ENCODE measurements at places on chromosomes 6 and 20.

DNA sequence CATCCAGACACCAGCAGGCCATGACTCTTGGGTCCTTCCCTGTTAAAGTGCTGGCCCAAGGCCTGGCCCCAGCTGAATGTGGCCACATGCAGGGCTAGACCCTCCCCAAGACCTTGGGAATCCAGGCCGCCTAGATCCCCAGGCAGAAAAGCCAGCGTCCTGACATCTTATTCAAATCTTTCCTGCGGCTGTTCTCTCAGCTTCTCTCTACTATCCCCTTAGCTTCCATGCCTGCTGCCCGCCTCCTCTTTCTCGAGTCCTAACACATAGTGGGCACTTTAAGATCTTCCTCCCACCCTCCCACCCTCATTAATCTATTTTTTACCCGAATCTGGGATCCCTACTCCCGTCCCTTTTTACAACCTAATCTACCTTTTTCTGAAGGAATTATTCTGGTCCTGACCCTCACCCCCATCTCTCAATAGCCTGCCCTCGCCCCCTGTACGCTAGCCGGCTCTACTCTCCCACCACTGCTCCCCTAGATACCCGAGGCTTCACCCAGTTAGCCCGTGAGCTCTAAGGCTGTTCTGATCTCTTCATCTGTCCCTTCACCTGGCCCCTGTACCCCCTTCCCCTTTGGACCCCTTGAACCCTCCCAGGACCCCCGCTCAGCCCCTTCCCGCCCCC, at the start of gene CCHCR1:
Gene CCHCR1, minus strand, starts transcription at position 290 of the 627 bp plus-strand sequence. Its CDS starts 202 bp downstream, at position 88.
- peak; percentile 15 for DNase-seq

GRCh38 chr6:143843677-143843999, 500 bp downstream of the LTV1 start:
- no peak for DNase-seq

DNA sequence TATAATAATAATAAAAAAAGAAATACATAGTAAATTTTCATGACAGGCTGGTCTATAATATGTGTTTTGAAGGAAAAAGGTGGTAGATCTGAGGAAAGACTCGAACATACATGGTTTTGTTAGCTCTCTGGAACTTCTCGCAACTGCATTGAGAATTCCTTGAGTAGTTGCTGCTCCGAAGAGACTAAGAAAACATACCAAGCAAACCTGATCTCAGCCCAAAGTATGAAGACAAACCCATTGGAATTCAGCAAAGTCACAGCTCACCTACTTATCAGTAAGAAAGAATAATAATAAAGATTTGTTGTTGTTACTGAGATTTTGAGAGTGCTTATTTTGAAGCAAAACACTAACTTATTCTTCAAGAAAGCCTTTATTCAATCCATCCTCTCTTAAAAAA, 1107.1 kb upstream of the EYS start:
- DNase-seq: no peak

DNA sequence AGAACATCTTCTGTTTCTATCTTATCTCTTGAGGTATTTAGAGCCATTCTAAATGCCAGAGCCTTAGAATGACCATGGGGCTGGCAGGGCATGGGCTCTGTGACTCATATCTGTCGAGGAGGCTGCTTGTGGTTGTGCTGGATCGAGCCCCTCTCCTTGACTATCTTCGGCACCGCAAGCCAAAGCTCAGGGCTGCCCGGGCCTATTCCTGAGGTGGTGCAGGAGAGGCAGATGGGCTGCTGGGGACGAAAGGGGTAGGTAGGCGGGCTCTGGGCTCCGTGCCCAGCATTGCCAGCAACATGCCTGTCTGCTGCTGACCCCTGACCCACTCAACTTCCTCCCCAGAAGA, 89.9 kb downstream of the NOL4L start:
- DNase-seq: no peak

DNA sequence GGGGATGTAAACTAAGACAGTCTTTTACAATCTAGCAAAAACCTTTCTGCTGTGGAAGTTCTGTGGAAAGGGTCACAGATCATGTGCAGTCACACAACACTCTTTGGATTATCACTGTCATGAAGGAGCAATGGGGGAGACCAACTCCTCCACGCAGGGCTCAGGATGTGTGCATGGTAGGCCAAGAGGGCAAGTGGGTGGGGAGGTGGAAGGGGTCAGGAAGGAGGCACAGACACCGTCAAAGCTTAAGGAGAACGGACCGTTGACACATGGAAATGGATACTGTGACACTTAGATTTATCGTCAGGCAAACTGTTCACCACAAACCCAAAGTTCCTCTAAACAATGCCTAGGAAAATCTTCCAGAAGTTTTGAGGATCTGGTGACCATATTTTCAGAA, 215.8 kb downstream of the PAX1 start:
- no peak for DNase-seq

- peak; percentile 40 for DNase-seq
These were observed 88.9 kb upstream of the ATXN1 start for GRCh38 chr6:16849988-16850680.

GRCh38 chr6:127120023-127120786, 1.7 kb downstream of the RSPO3 start:
- DNase-seq: no peak

- DNase-seq: no peak
These were observed 11.0 kb downstream of the FRS3 start for GRCh38 chr6:41768545-41769308.

DNA sequence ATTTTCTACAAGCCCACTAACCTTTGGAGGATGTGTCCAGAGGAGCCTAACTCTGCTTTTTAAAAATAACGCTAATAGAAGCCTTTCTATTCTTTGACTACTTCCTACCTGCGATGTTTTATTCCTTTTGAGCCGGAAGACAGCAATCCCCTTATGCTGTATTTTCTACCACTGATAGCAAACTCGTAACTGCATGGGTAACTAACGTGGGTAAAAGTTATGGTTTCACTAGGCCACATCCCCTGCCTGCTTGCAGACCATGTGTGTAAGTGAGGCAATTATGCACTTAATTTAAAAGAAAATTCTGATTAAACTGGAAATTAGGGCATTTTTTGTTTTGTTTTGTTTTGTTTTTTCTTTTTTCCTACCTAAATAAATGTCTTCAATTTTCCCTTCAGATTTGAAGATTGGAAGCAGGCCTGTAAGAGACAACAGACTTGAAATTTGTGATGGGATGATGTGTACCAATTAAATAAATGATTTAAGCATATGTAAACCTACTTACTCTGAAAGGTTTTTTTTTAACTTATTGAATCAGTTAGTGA, 931 bp downstream of the UFL1 start:
- DNase-seq: peak; percentile 28

DNA sequence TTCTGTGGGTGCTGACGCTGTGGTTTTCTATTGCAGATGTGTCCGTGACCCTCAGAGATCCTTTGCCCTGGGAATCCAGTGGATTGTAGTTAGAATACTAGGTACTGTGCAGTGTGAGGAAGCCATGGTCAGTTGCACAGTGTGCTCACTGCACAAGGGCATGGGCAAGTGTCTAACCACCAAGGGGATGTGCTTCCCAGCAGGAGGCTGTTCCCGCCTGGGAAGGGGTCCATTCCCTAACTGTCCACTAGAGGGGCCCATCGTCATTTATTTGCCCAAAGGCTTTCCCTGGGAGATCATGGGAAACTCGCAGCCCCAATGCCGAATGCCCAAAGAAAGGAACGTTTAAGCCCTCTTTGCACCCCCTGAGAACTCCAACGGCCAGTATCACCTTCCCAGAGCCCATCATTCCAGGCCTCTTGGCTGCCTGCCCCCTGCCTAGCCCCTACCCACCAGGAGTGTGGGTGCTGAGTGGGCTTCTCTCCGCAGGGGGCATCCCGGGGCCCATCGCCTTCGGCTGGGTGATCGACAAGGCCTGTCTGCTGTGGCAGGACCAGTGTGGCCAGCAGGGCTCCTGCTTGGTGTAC, 26.2 kb downstream of the SLCO4A1 start:
- DNase-seq: peak; percentile 87

GRCh38 chr6:28981431-28981832, 23.7 kb downstream of the ZNF311 start:
- DNase-seq: peak; percentile 79

- no peak for DNase-seq
These were observed 29.9 kb downstream of the NFATC2 start for GRCh38 chr20:51512645-51513044.

DNA sequence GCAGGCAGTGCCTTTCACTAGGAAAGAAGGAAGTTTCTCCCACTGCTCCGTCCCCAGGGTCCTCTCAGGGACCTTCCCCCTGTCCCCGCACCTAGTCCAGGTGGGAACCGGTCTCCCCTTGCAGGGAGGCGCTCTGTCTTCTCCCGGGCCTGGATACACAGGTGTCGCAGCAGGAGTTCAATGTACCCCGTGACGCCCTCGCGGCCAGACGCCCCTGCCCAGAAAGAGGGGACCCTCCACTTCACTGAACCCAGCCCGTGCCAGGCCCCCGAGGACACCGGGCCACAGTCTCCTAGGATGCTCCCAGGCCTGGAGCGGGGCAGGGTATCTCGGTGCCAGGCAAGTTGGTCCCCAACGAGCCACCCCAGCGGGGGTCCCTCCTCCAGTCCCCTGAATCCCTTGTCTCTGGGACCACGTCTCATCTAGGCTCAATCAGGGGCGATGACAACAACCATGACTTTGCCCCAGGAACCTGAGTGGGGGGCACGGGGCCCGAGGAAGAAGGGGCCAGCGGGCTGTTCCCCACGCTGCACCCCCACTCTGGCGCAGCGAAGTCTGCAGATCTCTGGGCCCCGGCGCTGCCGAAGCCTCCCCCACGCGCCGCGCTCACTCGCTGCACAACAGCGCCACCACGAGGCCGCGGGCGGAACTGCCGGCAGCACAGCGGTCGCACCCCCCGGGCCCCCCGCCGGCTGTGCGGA, 103.0 kb downstream of the EDN3 start:
- peak; percentile 20 for DNase-seq

DNA sequence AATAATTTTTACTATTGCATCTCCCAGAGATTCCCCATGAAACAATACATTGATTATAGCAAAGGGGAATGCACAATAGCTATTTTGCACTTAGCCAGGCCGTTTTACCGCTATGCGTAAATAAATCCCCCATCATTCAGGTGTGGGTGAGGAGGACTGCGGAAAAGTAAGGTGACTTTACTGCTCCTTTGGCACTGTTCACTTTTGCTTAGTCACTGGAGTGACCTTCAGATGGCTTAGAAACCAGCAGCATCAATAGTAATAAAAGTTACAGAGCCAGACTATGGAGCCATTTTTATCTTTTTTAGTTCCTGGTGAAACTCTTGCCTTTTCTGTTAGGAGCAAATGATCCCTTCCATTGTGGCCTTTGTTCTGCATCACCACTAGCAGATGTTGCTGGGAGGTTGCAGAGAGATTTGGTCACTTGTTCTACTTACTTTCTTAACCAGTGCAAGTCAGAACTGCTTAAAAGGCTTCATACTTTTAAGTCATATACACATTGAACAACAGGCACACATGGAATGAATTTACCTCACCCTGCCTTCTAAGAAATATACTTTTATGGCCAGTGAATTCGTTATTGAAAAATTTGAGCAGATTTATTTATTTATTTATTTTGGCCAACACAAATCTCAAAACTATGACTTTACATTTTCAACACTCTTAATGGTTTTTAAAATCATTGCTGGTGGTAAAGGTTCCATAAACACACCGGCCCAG, 12.1 kb upstream of the BTBD3 start:
- DNase-seq: no peak

GRCh38 chr6:136646377-136646776, 96.2 kb upstream of the MAP7 start:
- no peak for DNase-seq

All from ELR (cell line).